Stimulated activated CD4-positive, alpha-beta T cell treated with anti-CD3 and anti-CD28 coated beads, Interleukin-1b, Interleukin-23, amount 100 ng/mL, for 24 hours (primary cell): ENCODE measurements at places on chromosomes 7 and 10.

DNA sequence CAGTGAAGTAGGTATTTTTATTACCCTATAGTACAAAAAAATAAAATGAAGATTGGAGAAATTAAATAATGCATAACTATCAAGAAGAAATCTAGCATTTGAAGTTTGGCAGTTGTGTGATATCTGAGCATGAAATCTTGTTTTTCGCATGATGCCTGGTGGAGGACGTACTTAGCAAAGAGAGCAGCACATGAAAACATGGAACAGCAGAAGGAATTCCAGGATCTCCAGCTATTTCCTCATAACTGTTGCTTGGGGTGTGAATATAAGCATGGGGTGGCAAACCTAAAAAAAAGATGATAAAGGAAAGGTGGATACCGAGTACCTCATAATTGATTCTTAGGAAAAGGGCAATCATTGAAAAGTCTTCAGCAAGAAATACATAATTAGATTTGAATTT lies 174.3 kb upstream of the FAM3C start:
- no peak for DNase-seq

DNA sequence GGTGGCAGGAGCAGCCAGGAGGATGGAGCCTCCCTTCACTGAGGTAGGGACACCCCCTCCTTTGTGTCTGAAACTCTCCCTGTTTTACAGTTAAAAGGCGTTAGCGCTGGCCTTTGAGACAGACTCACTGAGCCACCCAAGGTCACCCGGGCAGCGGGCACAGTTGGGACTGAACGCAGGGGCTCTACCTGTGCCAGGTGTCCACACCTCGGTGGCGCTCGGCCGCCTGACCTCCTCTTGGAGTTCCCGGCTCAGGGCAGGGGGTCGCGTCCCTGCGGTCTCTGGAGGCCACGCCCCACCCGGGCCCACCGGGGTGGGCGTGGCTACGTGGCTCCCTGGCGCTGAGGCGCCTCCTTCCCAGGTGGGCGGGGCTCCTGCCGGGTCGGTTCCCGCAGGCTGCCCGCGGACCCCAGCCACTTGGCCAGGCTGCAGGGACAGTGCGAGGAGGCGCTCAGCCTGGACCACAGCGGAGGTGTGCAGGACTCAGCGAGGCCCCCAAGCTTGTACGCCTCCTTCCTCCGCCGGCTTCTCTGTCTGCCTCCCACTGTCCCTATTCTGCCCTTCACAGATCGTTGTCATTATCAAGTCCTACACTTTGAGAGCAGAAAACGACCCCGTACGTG lies 39.9 kb upstream of the LEP start:
- no peak for DNase-seq

GRCh38 chr7:127914693-127915092 lies 116.5 kb downstream of the LRRC4 start:
- DNase-seq, result no peak

GRCh38 chr10:109892117-109892516 lies 31.2 kb downstream of the XPNPEP1 start:
- DNase-seq, result no peak

GRCh38 chr7:458511-459245 lies 61.0 kb downstream of the PDGFA start:
- DNase-seq, result no peak

DNA sequence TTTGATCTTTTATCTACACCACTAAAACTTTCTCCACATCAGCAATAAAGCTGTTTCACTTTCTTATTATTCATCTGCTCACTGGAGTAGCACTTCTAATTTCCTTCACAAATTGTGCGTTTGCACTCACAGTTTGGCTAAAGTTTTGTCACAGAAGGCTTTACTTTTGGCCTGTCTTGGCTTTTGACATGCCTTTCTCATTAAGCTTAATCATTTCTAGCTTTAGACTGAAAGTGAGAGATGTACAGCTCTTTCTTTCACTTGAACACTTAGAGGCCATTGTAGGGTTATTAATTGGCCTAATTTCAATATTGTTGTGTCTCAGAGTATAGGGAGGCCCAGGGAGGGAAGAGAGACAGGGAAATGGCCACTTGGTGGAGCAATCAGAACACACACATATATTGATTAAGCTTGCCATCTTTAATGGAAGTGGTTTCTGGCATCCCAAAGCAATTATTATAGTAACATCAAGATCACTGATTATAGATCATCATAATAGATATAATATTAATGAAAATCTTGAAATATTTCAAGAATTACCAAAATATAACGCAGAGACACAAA lies 512.5 kb downstream of the ETV1 start:
- DNase-seq, result no peak

DNA sequence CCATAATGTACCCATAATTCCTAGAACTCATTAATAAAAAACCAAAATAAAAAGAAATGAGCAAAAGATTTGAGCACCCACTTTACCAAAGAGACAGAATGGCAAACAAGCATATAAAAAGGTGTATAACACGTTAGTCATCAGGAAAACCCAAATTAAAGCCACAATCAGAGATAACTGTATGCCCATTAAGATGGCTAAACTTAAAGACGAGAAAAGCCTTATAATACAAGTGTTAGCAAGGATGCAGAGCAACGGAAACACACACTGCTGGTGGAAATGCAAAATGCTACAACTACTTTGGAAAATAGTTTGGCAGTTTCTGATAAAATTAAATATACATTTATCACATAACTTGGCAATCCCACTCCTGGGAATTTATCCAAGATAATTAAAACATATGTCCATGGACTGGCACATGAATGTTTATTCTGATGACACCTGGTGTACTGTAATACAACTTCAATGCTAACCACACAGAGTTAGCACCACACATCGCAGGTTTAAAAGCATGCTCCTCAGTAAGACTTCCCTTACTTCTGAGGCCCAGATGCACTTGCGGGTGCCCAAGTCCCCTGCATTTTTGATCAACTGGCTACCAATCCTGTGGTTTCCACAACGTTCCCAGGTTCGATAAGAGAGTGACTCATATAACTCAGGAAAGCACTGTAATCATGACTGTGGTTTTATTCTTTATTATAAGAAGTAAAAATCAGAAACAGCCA lies 158.6 kb downstream of the SNX13 start:
- DNase-seq, result no peak

- no peak for DNase-seq
Measured at GRCh38 chr7:151736403-151736909, 140.5 kb downstream of the PRKAG2 start.

GRCh38 chr10:29957236-29957635 lies 102.2 kb downstream of the JCAD start:
- no peak for DNase-seq

DNA sequence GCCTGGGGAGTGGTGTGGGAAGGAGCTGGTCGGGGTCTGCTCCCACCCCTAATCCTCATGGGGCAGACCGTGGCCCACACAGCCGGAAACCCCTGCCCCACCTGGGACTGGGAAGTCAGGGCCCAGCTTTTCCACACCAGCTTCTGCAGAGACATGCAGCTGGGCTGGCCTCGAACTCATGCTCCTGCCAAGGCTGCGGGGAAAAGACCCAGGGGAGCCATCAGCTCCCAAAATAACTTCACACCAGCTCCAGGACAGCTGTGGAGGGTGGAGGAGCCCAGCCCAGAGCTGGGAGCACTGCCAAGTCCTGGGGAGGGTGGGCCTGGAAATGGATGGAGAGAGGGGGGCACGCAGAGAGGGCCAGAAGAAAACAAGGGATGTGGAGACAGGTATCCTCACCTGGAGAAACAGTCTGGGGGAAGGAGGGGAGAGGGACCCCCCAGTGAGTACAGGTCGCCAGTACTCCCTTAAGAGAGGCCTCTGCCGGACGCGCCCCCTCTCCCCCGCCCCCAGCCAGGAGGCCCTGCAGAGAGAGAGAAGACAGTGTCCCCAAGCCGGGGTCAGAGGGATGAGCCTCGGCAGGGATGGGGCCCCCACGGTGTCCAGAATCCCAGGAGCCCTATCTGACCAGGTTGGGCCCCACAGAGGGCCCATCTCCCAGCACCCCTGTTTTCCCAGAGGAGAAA lies 11.5 kb upstream of the GRIFIN start:
- DNase-seq, result no peak

DNA sequence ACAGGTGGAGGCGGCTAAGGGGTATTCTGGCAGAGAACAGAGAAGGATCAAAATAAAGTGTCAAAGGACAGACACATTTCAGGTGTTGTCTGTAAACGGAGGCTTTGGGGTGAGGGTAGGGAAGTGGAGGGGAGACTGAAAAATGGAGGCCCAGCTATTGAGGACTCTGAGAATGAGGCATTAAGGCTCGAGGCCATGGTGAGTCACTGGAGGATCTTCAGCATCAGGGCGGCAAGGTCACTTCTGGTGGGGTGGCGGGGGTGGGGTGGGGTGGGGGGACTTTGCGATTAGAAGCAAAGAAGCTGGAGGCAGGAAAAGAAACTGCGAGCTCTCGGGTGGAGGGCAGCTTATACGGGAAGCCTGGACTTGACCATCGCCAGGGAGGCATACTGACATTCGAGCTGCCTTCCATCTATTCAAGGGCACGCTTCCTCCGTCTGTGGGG lies 58.4 kb upstream of the PCGF5 start:
- DNase-seq, result no peak

- DNase-seq, result no peak
Measured at GRCh38 chr10:29830531-29831512, 196.1 kb upstream of the SVIL start.

DNA sequence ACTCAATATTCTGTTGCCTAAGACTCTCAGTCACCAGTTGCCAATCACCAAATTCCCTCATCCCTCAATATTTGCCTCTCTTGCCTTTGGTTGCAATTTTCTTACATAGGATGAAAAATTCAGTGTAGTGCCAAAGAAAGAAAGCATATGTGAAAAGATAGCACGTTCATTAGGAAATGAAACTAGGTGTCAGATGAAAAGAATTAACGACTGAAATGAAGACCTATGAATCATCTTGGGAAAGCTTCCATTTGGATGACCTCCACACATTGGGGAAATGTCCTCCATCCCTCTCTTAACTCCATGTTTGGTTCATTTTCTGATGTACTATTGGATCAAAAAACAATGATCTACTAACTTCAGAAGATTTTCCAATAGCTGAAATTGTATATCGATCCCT lies 145.1 kb upstream of the MEOX2 start:
- DNase-seq, result no peak

DNA sequence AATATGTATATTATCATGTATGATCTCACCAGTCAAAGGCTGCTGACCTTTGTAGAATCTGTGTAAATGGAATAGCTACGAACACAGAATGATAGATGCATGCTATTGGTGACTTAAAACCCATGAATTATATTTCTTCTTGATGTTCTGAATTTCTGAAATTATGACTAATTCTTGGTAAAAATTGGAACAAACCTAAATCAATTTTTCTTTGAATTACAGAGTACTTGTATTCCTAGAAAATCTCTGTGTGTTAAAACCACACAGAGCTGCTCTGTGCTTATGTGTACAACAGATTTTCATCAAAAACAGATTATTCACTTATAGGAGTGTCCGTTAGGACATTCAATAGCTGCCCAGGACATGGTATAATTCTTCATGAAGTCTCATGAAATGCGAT lies 108.3 kb upstream of the MDFIC start:
- DNase-seq, result no peak

DNA sequence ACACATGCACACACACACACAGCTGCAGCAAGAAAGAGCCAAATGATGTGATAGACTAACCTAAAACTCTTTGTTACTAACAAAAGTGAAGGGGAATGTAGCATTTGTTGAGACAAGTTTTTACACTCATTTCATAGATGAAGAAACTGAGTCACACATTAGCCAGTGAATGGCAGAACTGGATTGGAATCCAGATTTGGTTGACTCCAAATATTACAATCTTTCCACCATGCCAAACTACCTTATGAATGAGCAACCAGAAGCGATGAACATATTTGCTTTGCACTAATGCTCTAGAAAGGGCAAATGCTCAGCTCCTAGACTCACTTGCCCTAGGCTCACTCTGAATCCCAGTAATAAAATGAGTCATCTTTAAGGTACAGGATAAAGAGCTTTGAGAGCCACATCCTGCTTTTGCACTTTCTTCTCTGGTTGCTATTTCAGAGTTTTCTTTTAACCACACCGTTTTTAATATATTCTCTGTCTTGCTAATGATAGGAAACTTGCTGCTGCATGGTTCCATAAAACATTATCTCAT lies 111.9 kb downstream of the GPAM start:
- DNase-seq, result no peak

- DNase-seq, result no peak
Measured at GRCh38 chr10:33067917-33068316, 109.9 kb upstream of the ITGB1 start.

DNA sequence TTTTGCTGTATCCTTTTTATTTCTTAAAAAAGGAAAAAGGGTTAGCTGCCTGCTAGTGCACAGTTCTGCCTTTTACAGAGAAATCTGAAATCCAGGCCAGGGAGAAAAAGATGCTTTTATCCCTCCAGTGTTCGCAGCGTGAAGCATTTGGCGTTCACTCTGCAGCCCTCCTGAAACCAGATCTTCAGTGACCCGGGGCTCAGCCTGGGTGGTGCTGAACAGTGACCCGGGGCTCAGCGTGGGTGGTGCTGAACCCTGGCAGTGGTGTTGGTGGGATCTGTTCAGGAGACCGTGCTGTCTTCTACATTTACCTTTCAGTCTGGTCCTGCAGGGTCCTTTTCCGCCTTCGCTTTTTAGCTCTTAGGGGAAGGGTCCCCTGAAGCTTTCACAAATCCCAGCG lies 164.7 kb upstream of the KLF6 start:
- no peak for DNase-seq

DNA sequence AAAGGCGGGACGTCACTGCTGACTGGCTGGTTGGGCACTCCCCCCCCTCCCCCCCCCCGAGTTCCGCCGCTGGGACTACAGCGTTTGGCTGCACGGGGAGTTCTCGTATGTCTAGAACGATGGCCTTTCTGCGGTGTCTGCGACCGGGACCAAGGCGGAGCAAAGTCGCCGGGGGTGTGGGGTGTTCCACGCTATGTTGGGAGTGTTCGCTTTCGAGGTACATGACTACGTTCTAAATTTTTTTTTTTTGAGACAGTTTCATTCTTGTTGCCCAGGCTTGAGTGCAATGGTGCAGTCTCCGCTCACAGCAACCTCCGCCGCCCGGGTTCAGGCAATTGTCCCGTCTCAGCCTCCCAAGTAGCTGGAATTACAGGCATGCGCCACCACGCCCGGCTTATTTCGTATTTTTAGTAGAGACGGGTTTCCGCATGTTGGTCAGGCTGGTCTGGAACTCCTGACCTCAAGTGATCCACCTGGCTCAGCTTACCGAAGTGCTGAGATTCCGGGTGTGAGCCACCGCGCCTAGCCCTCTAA lies 573 bp upstream of the IDI1 start:
- DNase-seq, result no peak

- no peak for DNase-seq
Measured at GRCh38 chr10:117535298-117536071, 7.1 kb upstream of the EMX2 start.

DNA sequence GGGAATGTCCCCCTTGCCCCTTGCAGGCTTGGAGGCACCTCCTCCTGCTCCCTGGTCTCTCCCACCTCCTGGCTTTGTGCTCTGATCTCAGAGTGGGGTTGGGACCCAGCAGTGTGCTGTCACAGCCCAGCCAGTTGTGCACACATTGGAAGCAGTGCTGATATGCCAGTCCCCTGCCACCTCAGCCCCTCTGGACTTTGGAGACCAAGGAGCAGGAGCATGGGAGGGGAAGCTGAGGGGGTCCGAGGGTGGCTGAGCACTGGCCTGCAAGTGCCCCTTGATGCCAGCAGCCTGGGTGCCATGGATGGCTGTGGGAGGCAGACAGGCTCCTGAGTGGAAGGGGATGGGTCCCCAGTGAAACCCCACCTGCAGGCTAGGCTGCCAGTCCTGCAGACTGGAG lies 235.4 kb downstream of the ZNF716 start:
- no peak for DNase-seq

- no peak for DNase-seq
Measured at GRCh38 chr10:115857856-115858255, 415.1 kb downstream of the GFRA1 start.

GRCh38 chr7:149285603-149286002 lies 23.6 kb downstream of the ZNF783 start:
- no peak for DNase-seq

- DNase-seq, result no peak
Measured at GRCh38 chr7:80540836-80541235, 29.0 kb upstream of the GNAT3 start.
